Thoracic aorta (tissue), 2 donors: ENCODE measurements at places on chromosomes 3 and 15. TPM values are rescaled to one million over a fixed set of nuclear protein-coding genes. Genes with fewer than 3 reads are reported as not detected.

Gene LCTL
- not detected for total RNA-seq

Gene SENP8
- 0.54 TPM for total RNA-seq

Gene CCR8
- total RNA-seq = not detected

Gene TCAIM
- total RNA-seq = 32.1 TPM

Gene AMIGO3
- 3.0 TPM for total RNA-seq

Gene C3orf70
- 14.2 TPM for total RNA-seq

Gene ARL13B
- 12.6 TPM for total RNA-seq

Gene B3GNT5
- total RNA-seq = 7.5 TPM

Gene MASP1
- 1.9 TPM for total RNA-seq
